ENCODE measurements at places on chromosomes 2 and 18.
A peak's percentile ranks its signal among the peaks of the same experiment; 100 is the strongest.

DNA sequence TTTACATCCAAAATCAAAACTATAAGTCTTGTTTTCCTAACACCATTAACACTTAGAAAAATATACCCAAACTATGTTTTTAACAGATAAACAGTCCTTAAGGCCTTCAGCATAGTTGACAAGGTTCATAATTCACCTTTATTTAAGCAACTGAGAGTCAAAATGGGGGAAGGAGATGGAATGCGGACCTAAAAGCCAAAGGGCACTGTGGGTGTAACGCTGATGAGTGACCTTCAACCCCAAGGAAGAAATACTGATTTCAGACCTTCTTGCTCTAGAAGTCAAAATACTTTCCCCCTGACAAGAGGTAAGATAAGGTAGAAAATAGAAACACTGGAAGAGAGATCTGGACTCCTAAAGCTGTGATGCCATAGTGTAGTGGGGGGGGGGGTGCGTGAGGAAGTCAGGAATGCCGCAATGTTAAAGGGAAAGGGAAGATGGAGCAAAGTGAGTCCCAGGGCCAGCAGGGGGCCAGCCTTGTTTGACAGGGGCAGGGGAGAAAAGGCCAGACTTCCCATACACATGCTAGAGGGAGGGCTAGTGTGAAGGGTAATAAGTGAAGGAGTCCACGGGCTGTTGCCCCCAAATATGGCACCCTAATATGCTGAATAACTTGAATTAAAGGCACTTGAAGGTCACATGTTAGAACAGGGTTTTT is 31.4 kb downstream of the CCDC93 start:
- DNase-seq: no peak

- no peak for DNase-seq
Measured at GRCh38 chr2:9221223-9221622, 14.6 kb downstream of the ASAP2 start.

DNA sequence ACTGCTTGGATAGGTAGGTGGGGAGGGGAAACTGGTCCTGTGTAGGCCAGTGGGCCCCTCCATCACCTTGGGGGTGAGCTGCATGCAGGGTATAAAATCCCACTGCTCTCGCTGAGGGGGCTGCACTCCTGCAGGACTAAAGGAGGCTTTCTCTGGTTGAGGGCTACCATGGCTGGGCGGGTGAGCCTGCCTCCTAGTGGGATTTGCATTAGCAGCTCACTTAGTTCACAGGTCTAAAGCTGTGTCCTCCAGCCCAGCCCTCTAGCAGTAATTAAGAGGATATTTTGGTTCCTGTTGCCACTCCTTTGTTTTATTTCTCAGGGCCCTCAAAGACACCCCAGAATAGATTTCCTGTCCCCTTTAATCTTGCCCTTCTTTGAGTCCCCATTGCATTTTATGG is 24.6 kb downstream of the TMEM127 start:
- no peak for DNase-seq

- no peak for DNase-seq
Measured at GRCh38 chr2:233153146-233153798, 93.1 kb downstream of the INPP5D start.

- no peak for DNase-seq
Measured at GRCh38 chr2:18907508-18907907, 318.1 kb upstream of the NT5C1B start.

GRCh38 chr2:187644981-187645380 is 90.7 kb upstream of the TFPI start:
- no peak for DNase-seq

GRCh38 chr2:133952896-133953295 is 301.0 kb upstream of the MGAT5 start:
- no peak for DNase-seq

DNA sequence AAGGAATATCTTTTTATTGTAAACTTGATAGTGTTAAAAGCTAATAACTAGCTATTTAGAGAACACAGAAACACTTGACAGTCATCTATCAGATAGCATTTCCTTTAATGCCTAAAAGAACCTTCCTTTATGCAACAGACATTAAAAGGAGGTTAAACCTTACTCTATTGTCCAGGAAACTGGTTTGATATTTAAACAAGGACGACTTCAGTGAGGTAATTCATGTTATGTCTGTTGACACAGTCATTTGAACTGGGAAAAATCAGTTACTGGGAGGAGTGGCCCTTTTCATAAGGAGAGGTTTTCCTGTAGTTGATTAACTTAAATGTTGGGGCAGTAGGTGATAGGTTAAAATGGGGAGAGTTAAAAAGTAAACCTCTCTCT is 6.7 kb downstream of the TGIF1 start:
- DNase-seq: no peak

GRCh38 chr2:25714740-25715139 is 41.4 kb upstream of the DTNB start:
- DNase-seq: no peak

GRCh38 chr2:197159661-197160211 is 150.8 kb downstream of the ANKRD44 start:
- no peak for DNase-seq

GRCh38 chr2:195471807-195472206 is 185.2 kb upstream of the SLC39A10 start:
- no peak for DNase-seq

GRCh38 chr2:38146275-38146906 is 70.4 kb upstream of the CYP1B1 start:
- DNase-seq: no peak

- DNase-seq: no peak
Measured at GRCh38 chr2:110865188-110865587, 132.8 kb downstream of the ACOXL start.

DNA sequence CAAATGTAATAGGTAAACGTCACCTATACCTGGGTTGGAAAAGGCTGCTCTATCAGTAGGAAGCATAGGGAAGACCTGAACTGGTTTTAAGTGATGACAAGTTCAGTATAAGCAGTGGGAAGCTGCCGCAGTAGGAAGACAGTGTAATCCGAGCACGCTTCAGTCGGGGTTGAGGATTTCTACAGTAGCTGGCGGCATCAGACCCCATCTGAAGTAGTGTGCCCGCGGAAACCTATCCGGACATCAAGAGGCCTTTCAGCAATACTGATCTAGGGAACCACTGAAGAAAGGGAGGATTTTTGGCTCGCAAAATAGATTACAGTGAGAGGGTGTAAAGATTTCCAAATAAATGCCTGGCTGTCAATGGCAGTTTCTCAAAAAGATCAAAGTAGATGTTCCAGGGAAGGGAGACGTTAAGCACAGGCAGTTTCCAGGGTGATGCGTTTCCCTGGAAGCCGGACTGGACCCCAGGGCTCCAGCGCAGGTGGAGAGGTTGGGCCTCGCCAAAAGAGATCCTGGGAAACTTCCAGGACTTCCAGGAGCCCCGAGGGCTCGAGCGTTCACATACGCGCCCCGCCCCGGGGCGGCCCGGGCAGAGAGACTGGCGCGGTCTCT is 5.3 kb downstream of the LOXL3 start:
- DNase-seq: no peak

DNA sequence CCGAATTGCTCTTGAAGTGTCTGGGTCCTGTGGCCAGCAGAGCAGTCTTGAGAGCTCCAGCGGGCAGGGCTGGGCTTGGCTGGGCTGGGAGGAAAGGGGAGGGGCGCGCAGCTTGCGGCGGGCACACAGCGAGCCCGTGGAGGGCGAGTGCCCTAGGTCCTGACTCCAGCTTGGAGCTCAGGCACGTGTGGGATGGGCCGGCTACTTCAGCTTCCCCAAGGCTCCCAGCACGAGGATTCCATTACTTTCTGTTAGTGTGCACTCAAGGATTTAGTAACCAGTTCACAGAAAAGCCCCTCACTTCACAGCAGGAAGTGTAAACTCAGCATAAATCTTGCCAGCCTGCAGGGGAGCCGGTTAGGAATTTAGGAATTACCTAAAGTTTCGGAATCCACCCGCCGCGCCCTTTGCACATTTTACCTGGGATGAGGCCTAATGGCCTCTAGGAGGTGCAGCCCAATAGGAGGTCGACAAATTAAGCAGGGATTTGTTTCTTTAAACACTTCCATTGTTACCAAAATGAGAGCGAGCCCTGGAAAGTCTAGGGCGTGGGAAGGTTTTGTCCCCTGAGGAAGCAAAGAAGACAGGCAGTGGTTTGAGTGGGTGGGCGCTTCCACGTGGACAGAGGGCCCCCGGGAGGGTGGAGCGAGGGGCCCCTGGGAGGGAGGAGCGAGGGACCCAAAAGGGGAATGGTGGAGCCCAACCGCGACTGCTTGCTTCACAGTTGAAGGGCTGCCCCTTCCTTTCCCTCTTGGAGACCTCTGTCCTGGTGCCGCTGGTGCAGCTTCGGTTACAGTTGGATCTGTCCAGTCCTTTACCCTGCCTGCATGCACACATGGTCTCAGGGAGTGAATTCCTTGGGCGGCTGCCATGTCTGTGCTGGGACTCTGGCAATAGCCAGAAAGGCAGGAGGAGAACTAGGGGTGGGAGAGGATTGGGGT is 93.3 kb downstream of the CTAGE1 start:
- DNase-seq: no peak

DNA sequence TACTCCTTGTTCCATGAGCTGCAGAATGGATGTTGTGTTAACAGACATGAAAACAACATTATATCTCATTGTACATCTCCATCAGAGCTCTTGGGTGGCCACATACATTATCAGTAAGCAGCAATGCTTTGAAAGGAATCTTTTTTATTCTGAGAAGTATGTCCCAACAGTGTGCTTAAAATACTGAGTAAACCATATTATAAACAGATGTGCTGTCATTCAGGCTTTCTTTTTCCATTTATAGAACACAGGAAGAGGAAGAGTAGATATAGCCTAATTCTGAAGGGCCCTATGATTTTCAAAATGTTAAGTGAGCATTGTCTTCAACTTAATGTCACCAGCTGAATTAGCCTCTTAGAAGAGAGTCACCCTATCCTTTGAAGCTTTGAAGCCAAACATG is 44.3 kb upstream of the CABYR start:
- DNase-seq: no peak

GRCh38 chr18:59810183-59810582 is 89.6 kb upstream of the PMAIP1 start:
- DNase-seq: no peak

DNA sequence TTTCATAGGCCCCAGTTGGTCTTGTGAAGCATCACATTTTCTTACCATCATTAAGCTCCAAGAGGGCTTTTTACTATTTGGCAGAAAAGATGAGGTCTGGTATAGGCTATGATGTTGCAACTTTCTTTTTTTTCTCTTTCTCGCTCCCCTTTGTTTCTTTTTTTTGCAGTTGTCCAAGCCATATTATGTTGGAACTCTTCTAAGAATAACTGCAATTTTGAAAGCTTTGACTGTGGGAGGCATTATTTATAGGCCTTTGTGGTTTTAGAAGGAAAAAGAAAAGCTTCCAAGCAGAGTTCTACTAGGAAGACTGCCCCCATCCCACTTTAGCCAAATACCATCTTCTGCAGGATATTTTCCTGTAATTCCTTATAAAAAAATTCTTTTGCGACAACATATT is 571.6 kb downstream of the ARHGAP15 start:
- no peak for DNase-seq

DNA sequence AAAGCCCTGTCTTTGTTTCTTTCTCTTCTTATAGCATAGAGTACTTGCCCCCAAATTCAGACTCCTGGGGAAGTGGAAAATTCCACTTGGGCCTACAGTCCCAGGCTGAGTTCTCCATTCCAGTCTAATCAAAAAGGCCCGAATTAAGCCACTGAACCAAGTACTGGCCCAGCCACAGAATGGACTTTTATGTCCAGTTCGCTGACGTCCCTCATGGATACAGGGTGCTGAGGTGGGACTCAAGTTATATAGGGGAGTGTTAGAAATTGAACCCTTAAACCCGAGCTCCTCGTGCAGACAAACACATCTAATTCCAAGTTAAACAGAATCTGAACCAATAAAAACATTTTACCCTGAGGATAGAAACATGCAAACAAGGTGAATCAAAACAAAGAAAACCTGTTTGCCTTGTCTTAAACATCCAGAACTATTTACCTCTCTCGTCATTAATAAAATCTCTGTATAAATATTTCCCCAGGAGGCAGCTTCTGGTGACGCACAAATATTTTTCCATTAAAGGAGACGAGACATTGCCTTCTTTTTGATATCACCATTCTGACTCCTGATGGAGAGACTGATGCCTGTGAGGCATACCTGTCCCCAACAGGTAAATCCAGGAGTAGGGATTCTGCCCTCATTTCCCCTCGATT is 136.8 kb upstream of the ARL4C start:
- DNase-seq: peak; percentile 65

DNA sequence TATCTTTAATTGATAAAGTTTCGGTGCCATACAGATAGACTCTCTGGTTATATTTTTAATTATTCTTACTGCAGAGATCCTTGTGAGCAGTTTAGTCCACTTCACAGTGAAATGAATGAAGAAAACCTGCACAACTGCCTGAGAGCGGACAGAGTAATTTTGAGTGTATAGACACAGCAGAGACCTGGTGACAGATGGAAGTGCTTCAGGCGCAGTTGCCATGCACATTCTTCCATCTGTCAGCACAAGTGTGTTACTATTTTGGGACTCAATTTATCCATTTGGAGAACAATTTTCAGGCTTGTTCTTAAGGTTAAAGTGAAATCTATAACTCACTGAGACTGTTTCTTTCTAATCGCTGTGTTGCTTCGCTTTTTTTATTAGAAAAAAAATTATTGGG is 147.8 kb upstream of the SPHKAP start:
- DNase-seq: no peak

DNA sequence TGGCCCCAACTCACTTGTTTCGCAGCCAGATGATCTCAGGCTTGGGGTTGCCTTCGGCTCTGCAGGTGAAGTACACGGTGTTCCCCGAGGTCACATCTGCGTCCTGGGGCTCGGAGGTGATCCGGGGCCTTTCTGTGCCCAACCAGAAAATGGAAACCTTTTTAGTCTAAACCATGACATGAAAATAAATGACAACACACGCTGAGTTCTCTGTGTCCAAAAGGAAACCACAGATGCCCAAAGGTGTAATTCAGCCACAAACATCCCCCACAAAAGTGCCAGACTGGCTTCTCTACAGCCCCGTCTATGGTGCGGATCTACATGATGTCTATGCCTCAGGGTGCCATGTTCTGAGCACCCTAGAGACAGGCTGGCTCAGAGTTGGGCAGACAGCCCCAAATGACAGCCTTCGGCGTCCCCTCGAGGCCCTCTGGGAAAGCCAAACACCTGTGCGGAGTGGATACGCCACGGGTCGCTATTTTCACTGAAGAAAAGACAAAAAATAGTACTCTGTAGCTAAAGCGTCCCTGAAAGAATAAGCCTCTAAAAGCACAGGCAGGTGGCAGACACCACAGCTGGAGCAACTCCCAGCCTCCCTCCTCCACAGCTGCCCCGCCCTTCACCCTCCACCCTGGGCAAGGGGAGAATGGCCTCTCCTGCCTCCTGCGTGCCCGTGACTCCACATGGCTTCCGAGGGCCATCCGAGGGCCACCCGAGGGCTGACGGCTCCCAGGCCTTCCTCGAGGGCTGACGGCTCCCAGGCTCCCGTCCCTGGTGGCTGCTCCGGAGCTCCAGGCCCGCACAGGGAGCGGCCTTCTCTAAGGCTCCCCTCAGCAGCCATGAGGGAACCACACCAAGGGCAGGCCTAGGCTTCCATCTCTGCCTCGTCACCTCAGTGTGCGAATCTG is 67.1 kb downstream of the PXDN start:
- peak; percentile 75 for DNase-seq

GRCh38 chr2:165002638-165003037 is 47.3 kb upstream of the SLC38A11 start:
- no peak for DNase-seq
